ENCODE measurements at places on chromosomes 1 and 21.
A peak's percentile ranks its signal among the peaks of the same experiment; 100 is the strongest.

GRCh38 chr1:239795304-239795703 is 296.4 kb upstream of the FMN2 start:
- DNase-seq: no peak

- no peak for DNase-seq
Observed at GRCh38 chr1:11143401-11143800, 43.7 kb upstream of the EXOSC10 start.

DNA sequence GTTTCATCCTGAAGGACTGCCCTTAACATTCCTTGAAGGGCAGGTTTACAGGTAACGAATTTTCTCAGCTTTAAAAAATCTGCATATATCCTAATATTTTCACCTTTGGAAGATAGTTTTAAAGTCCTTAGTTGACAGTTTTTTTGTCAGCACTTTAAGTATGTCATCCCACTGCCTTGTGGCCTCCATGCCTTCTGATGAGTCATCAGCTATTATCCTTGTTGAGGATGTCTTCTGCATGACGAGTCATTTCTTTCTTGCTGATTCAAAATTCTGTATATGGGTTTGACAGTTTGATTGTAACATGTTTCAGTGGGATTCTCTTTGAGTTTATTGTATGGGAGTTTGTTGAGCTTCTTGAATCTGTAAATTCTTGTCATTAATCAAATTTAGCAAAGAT is 500.6 kb downstream of the DISC1 start:
- DNase-seq: no peak

DNA sequence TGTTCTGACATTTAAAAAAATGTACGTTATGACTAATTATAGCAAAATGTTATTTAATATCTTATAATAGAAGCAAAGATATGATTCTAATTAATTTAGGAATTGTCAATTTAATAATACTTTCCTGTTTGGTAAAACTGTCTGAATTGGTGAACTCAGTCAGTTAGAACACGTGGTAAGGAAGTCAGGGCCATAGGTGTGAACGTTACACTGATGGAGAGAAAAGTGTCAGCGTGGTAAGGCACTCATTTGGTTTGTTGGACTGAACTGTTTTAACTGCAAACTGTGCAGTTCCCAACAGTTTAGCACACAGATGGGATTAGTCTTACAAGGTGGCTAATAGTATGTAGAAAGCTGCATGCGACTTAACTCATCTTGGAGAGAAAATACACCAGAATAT is 102.9 kb downstream of the EPB41 start:
- no peak for DNase-seq

- DNase-seq: no peak
Observed at GRCh38 chr21:41664881-41665765, 101.7 kb downstream of the RIPK4 start.

DNA sequence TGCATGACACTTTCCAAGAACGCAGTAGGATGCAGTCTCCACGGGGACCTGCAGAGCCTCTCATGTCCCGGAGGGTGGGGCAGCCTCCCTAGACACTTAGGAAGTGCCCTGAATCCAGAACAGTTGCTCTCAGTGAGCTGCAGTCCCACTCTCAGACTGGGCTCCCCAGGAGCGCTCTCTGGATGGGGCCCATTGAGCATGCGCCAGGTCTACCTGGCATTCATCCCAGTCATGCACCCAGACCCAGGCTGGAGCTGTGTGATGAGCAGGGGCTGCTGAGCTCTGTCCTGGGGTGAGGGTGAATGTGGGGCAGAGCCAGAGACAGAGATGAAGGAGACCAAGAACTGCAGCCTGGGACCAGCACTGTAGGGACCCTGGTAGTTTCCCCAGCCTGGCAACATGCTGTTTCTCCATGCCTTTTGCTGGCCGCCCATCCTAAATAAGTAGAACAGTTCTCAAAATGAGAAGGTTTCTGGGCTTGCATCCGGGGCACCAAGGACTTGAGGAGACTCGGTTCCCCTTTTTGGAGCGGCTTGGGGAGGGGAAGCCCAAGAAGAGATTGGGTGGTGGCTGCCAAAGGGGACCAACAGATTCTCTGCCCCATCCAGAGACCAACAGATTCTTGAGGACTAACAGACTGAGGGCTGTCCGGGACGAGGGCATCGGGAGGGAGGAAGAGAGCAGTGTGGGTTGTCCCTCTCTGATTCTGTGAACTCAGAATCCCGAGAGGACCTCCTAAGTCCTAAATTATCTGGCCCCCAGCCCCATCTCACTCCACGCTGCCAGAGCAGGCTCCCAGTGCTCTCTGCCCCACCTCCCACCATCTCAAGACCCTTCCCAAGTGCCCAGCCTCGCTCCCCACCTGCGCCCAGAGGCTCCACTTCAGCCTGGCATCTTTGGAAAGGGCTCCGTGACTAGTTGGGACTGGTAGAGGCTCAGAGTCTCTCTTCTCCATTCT is 1.0 kb upstream of the PGLYRP4 start:
- no peak for DNase-seq

DNA sequence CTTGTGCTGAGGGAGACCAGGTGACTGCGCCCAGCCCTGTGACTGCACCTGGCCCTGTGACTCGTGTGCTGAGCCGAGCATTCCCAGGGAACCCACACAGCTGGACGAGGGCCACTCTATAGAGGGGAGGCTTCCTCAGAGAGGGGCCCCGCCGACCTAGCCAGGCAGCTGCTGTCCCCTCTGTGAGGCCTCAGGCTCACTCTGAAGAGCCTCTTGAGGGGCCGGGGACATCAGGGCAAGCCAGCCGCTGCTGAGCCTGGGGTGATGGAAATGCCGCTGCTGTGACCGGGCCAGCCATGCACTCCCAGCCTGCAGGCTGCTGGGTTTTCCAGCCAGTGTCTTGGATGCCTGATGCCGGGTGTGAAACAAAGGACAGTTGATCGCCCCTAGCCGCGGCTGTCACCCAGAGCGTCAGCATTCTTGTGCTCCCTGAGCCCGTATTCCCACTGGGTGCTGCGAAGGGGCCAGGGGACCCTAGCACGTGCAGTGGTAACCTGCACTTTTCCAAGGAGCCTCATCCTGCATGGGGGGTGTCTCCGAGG is 17.5 kb downstream of the PFKL start:
- DNase-seq: no peak

DNA sequence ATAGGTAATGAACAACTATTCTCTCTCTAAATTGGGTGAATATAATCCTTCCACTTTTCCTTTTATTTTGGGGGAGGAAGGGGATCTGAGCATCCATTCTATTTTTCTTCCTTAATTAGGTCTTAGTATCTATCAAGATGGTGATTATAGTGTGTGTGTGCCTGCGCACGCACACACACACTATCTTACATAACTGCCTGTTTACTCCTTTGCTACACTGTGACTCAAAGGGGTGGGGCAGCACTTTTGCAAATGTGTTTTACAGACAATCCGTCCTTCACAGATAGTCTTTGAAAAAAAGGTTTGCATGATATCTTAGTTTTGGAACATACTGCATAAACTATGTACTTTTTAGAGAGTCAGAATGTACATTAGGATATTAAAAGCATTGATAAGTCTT is 191.5 kb downstream of the SDCCAG8 start:
- no peak for DNase-seq

- no peak for DNase-seq
Observed at GRCh38 chr1:146039844-146040194, 18.3 kb upstream of the HJV start.

DNA sequence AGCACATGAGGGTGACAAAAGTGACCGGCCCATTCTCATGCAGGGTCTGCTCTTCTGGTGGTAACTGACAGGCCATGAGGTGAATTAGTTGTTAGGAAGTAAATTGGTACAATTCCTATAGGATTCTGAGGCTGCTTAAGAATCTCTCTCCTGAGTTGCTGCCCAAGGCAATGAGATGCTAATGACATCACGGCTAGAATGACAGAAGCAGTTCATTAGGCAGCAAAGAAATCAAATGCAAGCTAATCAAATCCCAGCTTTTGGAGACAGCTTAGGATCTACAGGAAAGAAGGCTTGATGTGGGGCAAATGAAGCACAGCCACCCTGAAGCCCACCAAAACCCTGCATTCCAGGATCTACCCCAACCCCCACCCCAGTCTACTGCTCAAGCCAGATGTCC is 265.2 kb downstream of the ASTN1 start:
- DNase-seq: no peak

DNA sequence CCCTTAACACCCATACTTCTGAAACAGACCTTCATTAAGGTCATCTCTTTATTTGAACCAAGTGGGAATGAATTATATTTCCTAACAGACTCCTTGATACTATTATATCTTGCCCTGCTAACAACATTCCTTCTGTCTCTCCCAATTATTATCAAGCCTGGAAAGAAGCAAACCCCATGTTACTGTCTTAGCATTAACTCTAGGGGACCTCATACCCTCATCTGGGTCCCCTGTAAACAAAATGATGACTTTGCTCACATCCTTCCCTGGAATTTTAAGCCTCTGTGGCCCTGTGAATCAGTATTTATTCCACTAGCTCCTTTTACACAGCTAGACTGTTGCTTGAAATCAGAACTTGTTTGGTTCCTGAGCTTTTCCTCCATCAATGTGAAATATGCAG is 38.3 kb upstream of the BCL10 start:
- no peak for DNase-seq

- peak; percentile 75 for DNase-seq
Observed at GRCh38 chr1:30085811-30086770, 637.3 kb downstream of the MATN1 start.

DNA sequence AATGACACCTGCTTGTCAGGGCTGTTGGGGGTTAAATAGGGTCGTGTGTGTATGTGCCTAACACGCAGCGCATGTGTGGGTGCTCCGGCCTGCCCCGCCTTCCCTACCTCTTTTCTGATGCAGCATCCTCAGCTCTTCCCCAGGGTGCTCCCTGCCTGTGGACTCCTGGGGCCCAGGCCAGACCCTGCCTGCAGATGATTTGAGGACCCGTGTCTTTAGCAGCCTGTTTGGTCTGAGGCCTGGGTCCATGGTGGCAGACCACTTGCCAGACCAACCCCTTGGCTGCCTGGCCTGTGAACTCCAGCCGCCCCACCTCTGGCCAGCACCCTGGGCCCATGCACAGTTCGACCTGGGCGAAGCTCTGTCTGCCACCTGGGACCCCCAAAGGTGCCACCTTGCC is 57.0 kb upstream of the SIM2 start:
- DNase-seq: no peak

DNA sequence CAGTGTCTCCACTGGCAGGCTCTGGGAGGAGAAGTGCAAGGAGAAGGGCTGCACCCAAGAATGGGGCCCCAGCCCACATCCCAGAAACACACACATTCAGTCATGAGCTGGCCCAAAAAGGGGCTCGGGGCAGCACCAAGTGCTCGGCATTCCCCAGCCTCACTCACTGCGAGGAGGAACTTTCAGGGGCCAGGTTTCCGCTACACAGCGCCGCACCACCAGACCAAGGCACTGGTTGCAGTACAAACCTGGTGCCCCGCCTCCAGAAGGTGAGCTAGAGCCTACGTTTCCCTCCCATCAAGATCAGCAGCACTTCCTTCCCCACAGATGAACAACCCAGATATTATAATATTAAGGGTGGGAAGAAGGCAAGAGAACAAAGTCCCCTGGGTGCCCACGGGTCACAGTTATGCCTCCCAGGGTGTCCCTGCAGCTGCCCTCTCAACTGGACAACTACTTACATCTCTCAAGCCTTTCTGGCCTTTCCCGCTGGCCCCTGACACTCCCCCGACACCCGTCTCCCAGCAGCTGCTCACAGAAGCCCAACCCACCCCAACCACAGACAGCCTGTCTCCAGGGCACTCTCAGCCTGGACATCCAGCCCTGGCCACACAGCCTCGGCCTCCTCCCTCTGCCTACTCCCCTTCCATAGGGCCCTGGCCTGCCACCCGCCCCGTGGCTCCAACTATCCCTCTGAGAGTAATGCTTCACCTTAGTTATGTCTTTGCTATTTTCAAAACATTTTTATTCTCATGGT is 3.8 kb downstream of the PBXIP1 start:
- peak; percentile 83 for DNase-seq

GRCh38 chr1:58755468-58755872 is 28.4 kb downstream of the JUN start:
- DNase-seq: peak; percentile 82

- DNase-seq: no peak
Observed at GRCh38 chr21:27021801-27022200, 54.9 kb upstream of the ADAMTS5 start.

DNA sequence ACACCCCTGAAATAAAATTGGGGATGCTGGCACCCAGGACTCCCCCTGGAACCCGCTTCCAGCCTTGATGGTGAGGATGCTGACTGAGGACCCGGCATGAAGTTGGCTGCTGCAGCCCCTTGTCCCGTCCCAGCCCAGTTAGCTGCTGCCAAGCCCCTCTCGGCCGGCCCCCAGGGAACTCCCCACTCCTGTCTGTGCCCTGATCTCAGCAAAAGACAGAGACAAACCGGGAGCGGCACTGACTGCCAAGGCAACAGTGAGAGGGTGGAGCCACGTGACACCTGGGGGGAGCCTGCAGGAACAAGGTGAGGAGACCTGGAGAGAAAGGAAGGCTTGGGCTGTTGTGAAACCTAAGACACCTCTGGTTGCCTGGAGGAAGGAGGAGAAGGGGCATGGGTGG is 24.7 kb downstream of the CASZ1 start:
- no peak for DNase-seq

- DNase-seq: no peak
Observed at GRCh38 chr1:61313906-61314422, 231.6 kb downstream of the NFIA start.

DNA sequence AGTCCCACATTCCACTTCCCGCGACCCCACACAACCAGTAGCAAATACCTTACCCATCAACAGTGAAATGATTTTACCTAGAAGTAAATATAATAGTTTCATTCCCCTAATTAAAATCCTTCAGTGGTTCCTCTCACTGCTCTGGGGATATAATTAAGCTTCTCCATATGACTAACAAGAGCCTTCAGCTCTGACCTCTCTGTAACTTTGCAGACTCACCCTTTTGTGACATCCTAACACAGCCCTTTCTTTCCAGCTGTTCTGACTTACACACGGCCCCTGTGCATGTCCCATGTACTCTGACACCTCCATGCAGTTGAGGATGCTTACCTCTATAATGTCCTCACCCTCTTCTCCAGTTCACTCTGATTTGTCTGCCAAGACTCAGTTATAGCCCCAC is 137.3 kb upstream of the SPAG17 start:
- DNase-seq: no peak

DNA sequence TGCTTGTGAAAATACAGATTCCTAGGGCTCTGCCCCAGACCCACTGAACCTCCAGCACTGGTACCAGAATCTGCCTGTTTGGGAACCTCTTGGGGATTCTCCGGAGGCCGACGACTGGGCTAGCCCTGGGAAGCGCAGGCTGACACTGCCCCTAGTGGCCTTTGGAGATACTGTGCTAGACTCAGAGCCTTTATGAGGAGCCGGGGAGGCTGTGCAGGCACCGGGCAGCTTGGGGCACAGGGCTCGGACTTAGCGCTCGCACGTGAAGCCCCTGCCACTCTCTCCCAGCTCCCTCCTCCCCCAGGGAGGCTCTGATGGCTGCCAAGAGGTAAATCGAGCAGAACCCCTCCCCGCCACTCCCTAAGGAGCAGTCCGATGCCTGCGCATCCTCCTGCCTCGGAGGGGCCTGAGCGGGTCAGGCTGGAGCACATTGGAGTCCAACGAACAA is 144.6 kb upstream of the TNR start:
- DNase-seq: peak; percentile 59

DNA sequence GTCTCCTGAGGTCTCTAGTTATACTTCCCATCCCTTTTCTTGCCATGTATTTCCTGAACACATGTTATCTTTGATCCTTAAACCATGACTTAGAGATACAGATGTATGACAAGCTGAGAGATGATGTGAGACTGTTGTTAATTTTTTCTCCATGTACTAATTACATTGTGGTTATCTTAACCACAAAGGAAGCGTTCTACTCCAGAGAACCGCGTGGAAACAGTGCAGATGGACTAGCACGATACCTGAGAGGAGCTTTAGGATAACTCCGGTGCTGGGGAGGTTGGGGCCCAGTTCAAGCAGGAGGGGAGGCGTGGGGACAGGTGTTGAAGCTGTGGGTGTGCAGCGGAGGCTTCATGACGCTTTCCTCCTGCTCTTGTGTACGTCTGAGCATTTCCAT is 17.5 kb downstream of the PDE9A start:
- DNase-seq: peak; percentile 33

All from activated CD4-positive, alpha-beta T cell treated with anti-CD3 and anti-CD28 coated beads for 36 hours (primary cell).